Jurkat, Clone E6-1 (cell line): ENCODE measurements at places on chromosomes 7 and 10.
A peak's percentile ranks its signal among the peaks of the same experiment; 100 is the strongest.

GRCh38 chr10:122072491-122072890 is 83.5 kb downstream of the TACC2 start:
- DNase-seq, result no peak

GRCh38 chr7:16079723-16080122 is 341.6 kb downstream of the CRPPA start:
- DNase-seq, result peak; percentile 85

DNA sequence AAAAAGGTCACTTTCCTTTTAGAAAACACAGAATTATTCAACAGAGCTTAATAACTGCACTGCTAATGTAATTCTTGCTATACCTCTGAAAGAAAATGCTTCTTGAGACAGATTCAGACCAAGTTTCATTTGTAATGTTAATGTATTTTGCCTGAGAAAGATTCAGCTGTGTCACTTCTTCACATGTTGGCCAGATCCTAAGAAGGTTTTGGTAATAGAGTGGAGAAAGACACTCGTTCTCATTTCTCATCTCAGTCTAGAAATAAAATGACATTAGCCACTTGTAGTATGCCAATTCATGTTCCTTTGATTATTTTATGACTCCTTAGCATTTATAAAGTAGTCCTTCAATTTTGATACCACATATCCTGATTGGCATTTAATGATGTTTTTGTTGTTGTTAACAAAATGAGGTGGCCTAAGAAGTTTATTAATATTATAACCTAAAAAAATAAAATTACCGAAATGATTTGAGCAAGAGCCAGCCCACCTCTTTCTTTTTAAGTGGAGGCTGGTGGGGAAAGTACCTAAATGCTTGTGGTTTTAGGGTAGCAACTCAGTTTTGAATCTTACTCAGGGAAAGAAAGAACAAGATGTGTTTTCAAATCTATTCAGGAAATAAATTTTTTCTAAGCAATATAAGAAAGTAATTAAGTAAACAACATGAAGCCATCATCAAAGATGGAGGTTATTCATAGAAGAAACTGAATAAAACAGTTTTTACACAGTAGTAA is 16.4 kb upstream of the ELAPOR2 start:
- DNase-seq, result no peak

DNA sequence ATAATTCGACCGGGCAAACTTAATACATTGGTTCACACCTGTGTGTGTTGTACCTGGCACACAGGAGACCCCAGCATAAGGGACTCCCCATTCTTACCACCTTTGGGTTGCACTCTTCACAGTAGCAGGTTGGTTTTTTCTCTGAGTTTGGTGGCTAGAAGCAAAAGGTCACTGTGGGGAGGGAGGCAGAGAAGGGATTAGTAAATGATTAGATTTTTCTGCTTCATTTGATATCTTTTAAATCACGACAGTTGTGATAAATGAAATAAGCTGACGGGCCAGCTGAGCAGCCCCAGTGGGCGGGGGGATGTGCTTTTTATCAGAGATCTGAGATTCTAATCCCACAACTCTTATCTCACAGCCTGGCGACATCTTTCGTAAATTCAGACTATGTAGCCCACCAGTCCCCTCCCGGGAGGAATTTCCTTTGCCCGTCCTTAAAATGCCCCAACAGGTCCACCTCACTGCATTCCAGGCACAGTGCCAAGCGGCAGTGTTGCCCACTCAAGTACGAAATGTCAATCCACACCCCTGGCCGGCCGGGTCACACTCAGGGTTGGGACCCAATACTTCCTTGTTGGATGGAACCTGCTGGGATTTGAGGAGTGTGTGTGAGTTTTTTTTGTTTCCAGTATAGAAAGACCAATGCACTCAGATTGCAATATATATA is 10.5 kb upstream of the KCP start:
- DNase-seq, result no peak

GRCh38 chr7:24403557-24403956 is 119.6 kb downstream of the NPY start:
- DNase-seq, result no peak
